ENCODE measurements at places on chromosomes 4 and X.

GRCh38 chr4:59102311-59102710, 1992.1 kb upstream of the IGFBP7 start:
- DNase-seq = no peak

DNA sequence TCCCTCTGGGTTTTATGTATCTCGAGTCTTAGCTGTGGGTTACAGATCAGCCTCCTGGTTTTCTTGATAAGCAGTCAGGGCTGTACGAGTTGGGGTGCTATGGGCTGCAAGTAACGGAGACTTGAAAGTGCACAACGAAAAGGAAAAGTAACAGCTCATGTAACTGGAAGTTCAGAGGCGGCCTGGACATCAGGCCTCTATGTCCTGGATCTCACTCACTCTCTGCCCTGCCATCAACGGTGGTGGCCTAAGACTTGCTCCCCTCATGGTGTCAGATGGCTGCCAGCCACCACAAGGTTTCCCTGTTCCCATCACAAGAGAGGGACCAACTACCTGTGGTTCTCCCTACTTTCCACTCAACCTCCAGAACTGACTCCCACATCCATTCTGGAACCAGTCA, 4.8 kb downstream of the PPP2R2C start:
- DNase-seq = no peak

- DNase-seq = no peak
Measured at GRCh38 chr4:158189422-158189821, 16.6 kb upstream of the GASK1B start.

DNA sequence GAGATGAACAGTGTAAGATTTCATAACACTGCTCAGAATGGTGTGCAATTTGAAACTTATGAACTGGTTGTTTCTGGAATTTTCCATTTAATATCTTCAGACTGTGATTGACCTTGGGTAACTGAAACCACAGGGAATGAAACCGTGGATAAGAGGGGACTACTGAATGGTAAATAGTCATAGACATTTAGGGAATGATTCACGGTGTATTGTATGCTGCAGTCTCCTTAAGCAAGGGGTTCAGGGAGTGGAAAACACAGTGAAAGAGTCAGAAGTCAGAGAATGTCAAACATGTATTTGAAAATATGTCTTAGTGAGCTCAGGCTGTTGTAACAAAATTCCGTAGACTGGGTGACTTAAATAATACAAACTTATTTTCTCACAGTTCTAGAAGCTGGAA, 398.2 kb upstream of the DIPK2B start:
- DNase-seq = no peak

GRCh38 chr4:151417164-151417571, 8.2 kb downstream of the FHIP1A start:
- no peak for DNase-seq

- DNase-seq = no peak
Measured at GRCh38 chr4:127015667-127016117, 617.1 kb upstream of the INTU start.

Measured in neural crest cell (in vitro differentiated cells).